ENCODE measurements at places on chromosomes 3 and 15.

- DNase-seq = peak; percentile 79
Observed at GRCh38 chr15:88897456-88898194, 2.3 kb upstream of the HAPLN3 start.

GRCh38 chr15:77107068-77107467 lies 36.2 kb upstream of the TSPAN3 start:
- DNase-seq = peak; percentile 43

DNA sequence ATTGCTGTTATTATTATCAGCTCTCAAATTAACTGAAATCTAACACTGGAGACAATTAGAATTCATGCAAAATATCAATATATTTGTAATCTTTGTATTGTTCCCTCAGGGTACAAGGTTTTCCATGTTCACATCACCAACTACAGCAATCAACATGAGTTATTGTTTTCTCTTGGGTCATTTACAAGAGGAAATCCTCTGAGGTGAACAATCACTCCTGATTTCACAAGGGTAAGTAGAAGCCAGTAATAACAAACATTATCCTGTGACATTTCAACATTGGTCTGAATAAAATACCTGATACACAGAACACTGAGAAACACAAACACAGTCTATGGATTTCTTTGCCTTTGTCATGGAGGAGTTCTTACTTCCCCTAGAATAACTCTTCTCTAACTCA lies 174.0 kb downstream of the SUCNR1 start:
- DNase-seq = peak; percentile 48

GRCh38 chr3:193662757-193663322 lies 69.8 kb downstream of the OPA1 start:
- DNase-seq = no peak

- DNase-seq = peak; percentile 56
Observed at GRCh38 chr3:115092220-115092791, 54.8 kb downstream of the ZBTB20 start.

GRCh38 chr3:12961697-12962036 lies 111.6 kb downstream of the IQSEC1 start:
- no peak for DNase-seq

DNA sequence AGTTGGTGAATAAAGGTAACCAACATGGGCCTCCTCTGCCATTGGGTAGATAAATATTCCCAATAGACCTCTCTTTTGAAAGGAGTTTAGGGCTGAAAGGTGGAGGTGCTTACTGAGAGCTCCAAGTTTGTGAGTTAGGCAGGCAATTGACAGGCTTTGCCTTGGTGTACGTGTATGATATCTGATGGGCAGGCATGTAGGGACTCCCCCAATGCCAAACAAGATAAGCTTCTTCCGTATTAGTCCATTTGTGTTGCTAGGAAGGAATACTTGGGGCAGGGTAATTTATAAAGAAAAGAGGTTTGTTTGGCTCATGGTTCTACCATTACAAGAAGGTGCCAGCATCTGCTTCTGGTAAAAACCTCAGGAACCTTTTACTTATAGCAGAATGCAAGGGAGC lies 160.7 kb upstream of the EIF1B start:
- no peak for DNase-seq

- no peak for DNase-seq
Observed at GRCh38 chr15:73331991-73332925, 36.5 kb downstream of the HCN4 start.

DNA sequence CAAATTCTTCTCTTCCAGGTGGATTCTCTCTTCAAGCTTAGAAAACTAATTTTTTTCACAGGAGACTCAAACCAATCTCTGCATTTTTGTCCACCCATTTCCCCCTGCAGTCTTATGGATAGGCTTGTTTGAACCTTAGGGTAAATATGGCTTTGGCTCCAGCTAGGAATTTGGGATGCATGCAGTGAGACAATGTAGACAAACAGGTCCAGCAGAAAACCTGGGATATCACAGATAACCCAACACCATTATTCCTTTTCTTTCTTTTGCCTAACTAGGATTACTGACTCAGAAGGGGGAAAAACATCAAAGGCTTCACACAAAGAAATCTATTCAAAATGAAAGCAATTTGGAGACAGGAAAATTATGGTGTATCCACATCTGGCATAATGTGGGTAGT lies 11.2 kb upstream of the SEMA5B start:
- no peak for DNase-seq

DNA sequence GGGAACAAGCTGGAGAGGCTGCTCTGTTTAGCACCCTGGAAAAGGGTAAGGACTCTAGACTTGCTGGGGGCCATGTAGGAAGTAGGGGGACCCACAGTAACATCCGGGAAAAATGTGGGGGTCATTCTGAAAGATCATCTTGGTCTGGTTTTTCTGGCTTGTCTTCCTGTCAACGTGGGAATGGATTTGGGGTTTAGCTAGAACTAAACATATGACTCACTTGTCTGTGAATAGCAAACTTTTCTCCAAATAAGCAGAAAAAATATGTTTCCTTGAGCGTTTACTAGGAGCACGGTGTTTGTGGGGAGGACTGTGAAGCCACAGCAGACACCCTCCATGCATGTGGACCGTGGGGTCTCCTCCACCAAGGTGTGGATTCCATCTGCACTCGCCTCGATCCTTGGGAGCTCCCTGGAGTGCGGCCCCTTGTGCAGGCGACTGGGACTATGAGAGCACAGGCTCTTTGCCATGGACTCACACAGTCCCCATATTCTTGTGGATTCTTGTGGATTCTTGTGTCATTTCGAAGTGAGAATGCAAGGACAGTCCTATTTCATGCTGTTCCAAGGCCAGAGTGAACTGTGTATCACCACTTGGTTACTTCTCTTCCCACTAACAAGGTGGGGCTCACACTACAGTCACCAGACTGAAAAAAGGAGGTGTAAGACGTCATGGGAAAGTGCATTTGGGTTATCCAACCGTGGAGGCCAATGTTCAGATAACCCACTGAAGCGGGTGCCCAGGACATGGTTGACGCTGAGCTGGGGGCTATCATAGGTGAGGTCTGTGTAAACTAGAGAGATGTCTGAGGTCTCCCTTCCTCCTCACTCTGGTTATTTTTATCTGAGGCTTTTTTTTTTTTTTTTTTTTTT lies 25.5 kb downstream of the PGPEP1L start:
- DNase-seq = no peak

DNA sequence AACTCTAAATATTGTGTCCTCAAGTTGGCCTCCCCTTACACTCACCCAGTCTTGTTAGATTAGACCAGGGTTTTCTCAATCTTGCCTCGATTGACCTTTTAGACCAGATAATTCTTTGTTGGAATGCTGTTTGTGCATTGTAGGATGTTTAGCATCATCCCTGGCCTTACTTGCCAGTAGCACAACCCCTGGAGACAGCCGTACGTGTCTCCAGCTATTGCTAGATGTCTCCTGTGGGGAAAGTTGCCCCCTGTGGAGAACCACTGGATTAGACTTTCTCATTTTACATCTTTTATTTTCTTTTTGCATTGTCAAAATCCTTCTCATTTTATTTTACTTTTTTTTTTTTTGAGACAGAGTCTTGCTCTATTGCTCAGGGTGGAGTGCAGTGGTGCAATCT lies 2.2 kb downstream of the WDR6 start:
- DNase-seq = no peak

- DNase-seq = no peak
Observed at GRCh38 chr3:134302674-134303073, 52.0 kb upstream of the RYK start.

- DNase-seq = no peak
Observed at GRCh38 chr15:31202953-31203352, 101.4 kb upstream of the TRPM1 start.

- DNase-seq = no peak
Observed at GRCh38 chr15:96735632-96736240, 405.2 kb downstream of the NR2F2 start.

- no peak for DNase-seq
Observed at GRCh38 chr15:101027273-101027901, 108.2 kb downstream of the LRRK1 start.

DNA sequence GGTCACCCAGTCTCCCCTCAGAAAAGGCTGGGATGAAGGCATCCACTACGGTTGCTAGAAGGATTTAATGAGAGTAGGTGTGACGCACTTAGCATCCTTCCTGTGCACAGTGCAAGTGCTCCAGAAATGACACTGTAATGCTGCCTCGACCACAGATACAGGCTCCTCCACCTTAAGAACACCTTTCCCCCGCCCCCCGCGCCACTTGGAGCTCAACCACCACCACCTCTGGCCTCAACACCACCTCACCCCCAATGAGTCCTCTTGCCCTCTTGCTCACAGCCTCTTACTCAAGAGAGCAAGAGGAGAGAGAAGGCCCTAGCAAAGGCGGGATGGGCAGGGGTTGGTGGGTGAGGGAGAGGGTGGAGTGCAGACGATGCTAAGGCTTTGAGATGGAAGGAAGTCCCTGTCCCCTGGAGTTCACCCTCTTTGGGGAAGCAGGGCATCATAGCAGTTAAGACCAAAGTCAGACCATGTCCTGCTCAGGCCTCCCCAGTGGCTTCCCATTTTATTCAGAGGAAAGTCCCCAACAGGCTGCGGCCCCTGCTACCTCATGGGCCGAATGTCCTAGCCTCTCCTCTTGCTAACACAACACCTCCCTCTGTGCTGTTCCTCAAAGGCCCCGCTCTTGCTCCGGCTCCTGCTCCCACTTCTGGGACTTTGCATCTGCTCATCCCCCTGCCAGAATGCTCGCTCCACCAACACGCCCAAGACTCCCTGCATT lies 8.3 kb downstream of the STARD5 start:
- DNase-seq = no peak

DNA sequence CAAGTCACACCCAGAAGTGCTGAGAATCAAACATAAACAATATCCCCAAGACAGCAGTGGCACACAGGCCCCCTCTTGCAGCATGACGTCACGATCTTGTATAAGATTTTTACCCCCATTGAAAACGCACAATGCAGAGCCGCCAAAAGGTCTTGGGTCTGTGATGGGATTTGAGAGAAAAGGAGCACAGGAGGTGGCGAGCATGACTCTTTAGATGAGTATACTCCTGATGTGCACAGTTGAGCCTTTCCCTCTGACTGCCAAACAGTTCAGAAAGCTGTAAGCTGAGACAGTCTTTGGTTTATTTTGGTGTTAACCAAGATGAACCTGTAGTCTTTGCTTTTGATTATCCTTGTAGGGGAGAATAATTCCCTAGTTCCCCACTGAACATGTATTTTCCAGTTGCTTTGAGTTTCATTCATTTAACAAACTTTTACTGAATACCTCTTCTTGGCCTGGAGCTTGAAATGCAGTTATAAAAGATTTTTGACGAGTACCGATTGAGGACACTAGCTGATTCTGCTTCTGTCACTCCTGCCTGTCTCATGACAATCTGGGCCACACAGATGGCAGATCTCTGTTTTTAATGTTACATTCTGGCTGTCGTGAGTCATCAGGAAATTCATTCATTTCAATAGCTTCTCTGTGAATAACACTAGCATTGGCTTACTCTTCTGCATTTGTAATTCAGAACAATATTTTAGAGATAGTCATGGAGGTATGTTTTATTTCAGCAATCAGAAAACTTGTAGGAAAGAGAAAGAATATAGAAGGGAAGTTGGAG lies 28.9 kb downstream of the CFAP91 start:
- peak; percentile 28 for DNase-seq

- DNase-seq = no peak
Observed at GRCh38 chr3:133459400-133459799, 59.5 kb downstream of the BFSP2 start.

DNA sequence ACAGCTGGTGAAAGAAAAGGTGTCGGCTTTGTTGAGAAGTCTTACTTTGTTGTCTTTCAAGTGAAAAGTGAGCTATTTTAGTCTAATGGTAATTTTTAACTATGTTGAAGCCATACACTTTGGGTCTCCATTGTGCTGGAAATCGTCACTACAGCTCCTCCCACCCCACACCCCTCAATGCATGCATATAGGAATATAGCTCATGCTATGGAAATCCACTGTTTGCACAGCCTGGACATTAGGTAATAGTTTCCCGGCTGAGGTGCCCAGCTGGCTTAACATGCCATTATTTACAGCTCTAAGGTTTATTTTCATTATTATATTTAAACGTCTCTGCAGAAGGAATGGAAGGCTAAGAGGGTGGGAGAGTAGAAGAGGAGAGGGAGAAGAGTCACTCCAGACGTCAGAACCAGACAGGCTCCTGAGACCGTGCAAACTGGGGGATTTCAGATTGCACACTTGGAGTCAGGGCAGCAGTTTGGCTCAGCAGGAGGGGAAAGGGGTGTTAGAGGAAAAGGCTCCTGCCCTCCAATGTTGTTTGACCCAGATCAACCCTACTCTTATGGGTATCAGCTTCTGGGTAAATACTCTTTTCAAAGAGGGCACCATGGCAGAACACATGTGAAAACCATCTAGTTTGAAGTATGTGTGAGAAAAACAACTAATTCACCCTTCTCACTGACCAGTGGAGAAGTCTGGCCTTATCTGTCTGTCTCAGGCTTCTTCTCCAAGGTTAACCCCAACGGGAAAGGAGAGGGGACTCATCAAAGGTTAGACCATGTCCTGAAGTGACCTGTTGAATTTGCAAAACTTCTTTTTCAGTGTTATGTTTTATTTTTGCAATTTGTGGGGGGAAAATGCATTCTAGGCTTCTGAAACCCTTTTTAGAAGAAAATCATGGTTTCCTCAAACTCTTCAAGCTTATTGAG lies 218.7 kb upstream of the CTDSPL start:
- no peak for DNase-seq

DNA sequence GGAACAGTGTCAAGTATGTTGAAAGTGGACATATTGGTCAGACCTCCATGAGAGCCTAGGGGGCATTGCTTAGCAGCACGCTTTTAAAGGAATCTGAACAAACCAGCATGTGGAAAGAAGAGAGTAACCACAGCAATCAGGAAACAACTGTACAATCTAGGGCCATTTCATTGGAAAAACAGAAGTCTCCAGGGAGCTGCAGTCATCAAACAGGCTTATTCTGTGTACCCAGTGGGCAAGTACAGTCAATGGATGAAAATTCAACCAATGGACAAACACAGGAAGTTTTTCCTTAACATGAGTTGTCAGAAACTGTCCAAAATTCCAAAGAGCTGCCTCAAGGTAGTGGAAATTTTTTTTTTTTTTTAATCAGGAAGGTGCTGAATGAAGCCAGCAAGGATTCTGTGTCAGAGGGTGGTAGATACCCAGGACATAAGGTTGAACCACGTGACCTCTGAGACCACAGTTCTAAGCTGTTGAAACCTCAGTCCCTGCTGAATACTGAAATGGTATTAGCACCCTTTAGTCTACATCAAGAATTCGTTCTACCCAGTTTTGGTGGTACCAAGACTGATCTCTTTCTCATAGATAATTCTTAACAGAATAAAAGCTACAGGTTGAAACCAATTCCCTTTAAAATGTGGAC lies 4.4 kb upstream of the DLG1 start:
- peak; percentile 92 for DNase-seq

GRCh38 chr3:159757341-159758060 lies 231.1 kb upstream of the IL12A start:
- DNase-seq = no peak

- DNase-seq = no peak
Observed at GRCh38 chr3:58800940-58801339, 134.4 kb upstream of the FAM3D start.

GRCh38 chr15:40850576-40851112 lies 6.8 kb downstream of the SPINT1 start:
- DNase-seq = no peak

GRCh38 chr3:13881536-13882410 lies 1.9 kb upstream of the WNT7A start:
- DNase-seq = no peak

Data from stromal cell of bone marrow (primary cell).